ENCODE measurements at places on chromosomes 5 and 9.

GRCh38 chr5:6686915-6687409, 26.3 kb upstream of the TENT4A start:
- peak; percentile 51 for DNase-seq

DNA sequence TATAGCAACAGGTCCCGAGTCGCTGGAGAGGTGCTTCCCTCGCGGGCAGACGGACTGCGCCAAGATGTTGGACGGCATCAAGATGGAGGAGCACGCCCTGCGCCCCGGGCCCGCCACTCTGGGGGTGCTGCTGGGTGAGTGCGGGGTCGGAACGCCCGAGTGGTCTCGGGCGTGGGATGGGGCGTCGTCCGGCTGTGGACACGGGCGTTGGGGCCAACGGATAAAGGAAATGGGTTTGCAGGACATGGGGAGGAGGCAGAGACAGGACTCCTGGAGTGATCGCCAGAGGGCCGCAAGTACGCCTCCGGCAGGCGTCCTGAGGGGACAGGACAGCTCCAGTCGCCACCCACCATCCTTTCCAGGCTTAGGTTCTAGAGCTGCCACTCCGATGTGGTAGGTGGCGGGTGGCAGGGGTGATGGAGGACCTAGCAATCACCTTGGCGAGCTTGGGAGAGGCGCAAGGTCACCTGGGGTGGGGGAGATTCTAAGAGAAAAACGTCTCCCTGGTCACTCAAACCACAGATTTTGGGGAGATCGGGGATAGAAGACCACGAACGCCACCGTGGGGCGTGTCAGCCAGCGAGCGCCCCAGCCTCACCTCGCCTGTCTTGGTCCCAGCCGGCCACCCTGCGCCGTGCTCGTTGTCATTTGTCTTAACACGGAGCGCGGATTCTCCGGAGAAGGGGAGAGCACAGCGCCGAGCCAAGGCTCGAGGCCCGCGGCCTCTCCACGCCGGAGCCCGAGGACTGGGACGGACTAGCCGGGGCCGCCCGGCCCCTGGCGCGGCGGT, 922 bp downstream of the LMX1B start:
- no peak for DNase-seq

DNA sequence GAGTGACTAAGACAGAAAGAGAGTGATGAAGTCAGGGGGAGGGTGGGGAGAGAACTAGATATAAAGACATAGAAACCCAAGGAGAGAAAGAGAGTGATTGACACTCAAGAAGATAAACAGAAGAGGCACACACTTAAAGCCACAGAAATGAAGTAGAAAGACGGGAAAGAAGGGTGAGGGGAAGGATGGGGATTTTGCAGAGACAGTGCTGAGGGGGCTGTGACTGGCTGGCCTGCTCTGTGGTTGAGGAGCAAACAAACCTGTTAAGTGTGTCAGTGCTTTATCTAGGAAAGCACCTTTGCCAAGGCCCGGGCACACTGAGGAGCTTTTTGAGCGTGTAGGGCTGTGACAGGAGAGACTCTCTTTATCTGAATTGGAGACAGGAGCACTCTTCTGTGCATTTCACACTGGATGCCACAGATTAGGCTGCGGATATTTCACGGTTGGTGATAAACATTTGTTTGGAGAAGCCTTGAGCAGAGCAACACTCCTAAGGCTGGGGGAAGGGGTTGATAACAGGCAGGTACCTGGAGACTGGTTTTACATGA, 109.1 kb downstream of the DOCK2 start:
- DNase-seq = no peak

GRCh38 chr5:172973931-172974330, 9.6 kb upstream of the ATP6V0E1 start:
- no peak for DNase-seq

DNA sequence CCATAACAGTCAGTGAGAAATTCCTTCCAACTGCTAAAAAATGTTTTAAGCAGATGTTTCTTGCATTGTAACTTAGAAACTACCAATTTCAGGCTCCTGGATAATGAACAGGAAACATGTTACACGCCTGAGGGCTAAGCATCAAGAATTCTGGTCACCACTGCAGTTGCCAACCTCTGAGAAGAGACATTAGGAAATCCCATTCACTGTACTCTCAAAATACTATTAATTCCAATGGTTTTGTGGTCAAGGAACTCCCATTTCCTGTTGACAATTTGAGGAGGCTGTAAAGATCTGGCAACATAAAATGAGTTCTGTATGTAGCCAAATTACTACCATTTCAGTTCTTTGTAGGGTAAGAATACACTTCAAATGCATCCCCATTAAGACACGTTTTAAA, 456.0 kb upstream of the MEF2C start:
- no peak for DNase-seq

- DNase-seq = no peak
Measured at GRCh38 chr5:181217111-181217802, 5.8 kb upstream of the TRIM41 start.

GRCh38 chr5:172624083-172624995, 16.7 kb upstream of the NEURL1B start:
- no peak for DNase-seq

- no peak for DNase-seq
Measured at GRCh38 chr5:140549237-140550144, 2.0 kb downstream of the EIF4EBP3 start.

GRCh38 chr5:55154873-55155272, 5.1 kb upstream of the GPX8 start:
- DNase-seq = peak; percentile 75

- no peak for DNase-seq
Measured at GRCh38 chr5:88876714-88877113, 6.3 kb downstream of the MEF2C start.

DNA sequence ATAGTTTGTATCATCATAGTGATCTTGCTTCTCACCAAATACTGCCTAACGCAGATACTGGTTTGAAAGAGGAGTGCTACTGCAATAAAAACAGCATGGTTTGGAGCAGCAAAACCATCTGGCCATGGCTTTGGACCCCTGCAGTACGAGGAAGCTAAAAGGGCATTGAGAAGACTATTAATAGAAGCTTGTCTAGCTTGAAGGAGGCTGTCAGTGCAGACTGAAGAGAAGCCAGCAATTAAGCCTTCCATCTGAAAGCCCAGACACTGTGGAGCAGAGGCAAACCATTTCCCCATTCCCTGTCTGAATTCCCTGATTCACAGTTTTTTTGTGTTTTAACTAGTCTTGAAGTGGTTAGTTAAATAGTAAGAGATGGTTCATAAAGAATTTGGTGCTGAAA, 281.6 kb downstream of the PTPRD start:
- no peak for DNase-seq
